Cortex of kidney (tissue), 1 donor: ENCODE measurements at places on chromosomes 12 and 14.

DNA sequence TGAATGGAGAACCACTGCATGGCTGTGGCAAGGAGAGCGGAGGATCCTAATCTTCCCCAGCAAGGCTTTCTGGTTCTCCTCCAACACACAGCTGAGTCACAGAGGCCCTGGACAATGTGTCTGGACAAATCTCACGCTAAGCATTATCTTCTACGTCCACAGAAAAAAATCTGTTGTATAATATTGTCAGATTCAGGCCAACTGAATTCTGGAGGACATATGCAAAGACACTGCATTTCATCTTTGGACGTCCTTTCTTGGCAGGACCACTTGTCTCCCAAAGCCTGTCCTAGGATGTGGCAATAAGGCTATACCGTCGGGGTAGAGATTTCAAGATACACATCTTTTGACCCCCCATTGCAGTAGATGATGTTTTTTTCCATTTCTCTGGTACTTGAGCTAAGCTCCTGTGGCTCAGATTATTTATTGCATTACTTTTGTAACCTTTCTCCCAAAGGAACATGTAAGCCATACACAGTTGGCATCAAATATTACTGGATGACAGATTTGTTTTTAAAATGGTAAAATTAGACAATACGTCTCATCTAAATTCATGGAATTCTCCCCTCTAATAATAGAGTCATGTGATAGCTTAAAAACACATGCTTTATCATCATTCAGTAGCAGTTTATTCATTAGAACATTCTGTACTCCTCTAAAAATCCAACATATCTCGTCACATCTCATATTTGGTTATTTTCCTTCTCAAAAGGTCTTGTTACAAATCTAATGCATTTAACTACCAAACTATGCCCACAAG lies 19.4 kb downstream of the LMO3 start:
- no peak for DNase-seq

DNA sequence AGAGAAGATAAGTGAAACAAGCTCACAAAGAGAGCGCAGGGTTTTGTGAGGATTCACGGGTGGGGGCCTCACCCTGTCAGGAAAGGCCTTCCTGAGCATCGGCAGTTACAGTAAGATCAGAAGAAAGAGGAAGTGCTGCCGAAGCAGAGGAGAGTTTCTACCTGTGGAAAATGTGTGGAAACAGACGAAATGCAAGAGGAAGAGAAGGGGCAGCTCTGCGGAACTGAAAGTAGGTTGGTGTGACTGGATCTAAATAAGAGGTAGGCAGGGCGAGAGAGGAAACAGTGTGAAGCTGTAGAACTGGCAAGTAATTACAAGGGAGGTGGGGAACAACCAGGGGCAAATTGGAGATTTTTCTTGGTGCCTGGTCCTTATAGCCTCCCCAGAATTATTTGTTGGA lies 2.6 kb downstream of the GPR68 start:
- no peak for DNase-seq

DNA sequence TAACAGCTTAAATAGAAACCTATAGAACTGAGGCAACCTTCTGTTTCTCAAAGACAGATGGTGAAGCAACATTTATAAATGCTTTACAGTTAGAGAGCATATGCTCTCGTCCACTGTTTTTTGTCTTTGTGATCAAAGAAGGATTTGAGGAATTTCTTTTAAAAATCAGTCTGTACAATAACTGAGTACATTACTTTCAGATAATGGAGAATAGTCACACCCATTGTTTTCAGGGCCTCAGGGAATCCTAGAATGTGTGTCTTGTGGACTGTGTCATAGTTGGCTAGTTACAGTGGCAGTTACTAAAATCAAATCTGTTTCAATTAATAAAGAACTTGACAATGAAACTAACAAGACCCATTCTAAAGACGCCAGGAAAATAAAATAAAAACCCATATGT lies 107.9 kb downstream of the PRKCH start:
- no peak for DNase-seq

GRCh38 chr12:67415473-67415872 lies 146.3 kb downstream of the CAND1 start:
- no peak for DNase-seq

DNA sequence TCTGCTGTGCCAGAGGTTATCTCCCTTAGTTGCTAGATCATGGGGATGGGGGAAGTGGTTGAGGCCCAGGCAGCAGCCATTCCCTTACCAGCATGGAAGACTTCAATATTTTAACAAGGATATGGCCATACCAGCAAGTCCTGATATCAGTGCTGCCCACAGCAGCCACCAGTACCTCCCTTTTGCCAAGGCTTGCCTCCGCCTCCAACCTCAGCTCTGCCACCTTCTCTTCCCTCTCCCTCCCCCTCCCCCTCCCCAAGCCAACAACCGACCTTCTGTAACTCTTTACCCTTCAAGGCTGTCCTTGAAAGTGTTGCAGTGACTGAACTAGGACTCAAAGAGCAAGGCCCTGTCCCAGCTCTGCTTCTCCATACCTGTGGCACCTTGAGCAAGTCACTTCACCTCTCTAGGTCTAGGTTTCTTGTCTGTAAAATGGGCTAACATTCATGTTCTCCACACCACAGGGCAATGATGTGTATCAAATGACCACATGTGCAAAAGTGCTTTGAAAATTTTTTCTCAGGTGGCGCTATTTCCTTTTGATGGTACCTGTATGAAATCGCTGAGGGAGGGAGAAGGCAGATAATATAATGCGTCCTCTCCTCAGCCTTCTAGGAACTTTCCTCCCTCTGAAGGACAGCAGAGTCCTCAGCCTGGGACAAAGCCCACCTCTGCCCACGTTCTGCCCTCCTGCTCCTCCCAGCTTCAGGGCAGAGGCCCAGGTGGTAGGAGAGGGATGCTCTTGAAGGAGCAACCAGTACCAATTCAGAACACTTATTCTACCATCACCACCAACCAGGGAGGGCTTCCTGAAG lies 14.7 kb downstream of the PLEKHG6 start:
- no peak for DNase-seq

DNA sequence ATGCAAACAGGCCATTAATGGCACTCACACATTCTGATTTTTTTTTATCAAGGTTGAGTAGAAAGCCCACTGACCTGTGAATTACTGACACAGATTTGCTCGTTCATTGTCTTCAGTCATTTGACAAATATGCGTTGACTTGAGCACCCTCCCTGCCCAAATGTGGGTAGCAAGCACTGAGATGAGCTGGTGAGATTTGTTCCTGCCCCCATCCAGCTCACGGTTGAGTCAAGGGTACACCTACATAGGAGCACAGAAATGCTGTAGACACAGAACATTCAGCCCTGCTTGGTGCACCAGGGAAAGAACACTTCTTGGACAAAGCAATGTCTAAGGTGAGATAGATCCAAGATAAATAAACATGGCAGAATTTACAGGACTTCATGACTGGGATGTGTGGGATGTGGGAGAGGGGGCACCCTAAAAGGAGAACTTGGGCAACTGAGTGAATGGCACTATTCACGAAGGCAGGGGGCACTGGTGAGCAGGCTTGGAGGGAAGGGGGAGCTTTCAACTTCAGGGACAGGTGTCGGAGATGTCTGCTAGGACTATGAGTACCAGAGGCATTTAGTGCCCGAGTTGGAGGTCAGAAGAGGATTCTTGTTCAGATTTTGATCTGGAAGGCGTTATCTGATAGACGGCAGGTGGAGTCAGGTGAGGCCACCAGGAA lies 213.4 kb downstream of the VRK1 start:
- no peak for DNase-seq

- no peak for DNase-seq
Measured at GRCh38 chr12:92553389-92553788, 149.4 kb upstream of the PLEKHG7 start.

GRCh38 chr14:53792909-53793308 lies 163.7 kb downstream of the BMP4 start:
- no peak for DNase-seq

GRCh38 chr14:49280566-49280965 lies 305.6 kb downstream of the RPS29 start:
- DNase-seq: no peak

- no peak for DNase-seq
Measured at GRCh38 chr12:67449591-67450052, 180.5 kb downstream of the CAND1 start.

DNA sequence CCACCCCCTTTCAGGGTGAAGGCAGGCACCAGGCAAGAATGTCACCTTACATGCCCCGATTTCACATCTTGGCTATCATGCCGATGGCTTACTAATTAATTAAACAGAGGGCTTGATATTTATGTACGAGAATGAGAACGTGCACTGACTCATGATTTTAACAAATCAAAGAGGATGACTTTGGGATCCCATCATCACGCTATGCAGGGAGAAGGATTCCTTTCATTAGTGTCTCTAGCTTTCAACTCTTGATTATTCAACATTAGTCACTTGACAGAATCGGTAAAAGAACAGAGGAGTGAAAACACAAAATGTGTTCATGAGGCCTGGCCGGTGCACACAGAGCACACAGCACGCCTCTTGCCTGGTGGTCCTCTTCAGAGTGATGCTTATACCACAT lies 80.6 kb downstream of the PRKAB1 start:
- DNase-seq: no peak
